ENCODE measurements at places on chromosomes 5 and 9.

GRCh38 chr5:62093976-62094375, 212.0 kb upstream of the KIF2A start:
- no peak for DNase-seq

- peak; percentile 43 for DNase-seq
These were observed at the start of gene ARSB for GRCh38 chr5:78985116-78985724. ARSB (minus strand) TSS chr5:78985310; CDS start chr5:78985248, 62 bp downstream.

DNA sequence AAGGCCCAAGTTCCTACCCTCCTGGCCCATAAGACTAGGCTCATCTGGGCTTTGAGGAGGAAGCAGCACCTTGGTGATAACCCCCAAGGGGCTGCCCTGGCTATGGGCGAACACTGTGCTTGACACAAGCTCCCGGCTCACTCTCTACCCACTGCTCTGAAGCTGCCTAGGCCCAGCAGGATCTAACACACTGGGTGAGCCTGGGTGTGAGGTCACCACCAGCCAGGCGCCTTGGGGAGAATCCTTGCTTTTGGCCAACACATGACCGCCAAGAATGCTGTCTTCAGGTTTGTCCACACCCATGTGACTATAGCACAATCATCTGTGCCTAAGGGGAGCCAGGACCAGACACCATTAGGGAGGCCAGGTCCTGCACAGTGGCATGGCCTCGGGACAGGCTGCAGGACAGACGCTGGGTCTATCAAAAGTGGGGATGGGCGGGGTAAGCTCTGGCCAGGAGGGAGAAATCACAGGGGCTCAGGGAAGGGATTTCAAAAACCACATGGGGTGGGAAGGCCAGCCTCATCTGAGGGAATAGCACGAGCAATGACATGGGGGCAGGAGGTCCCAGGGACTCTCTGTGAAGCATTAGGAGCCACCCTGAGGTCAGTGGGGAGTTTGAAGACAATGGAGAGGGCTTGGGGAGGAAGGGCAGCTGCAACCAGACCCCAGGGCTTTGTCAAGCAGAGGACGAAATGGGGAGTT, 29.6 kb downstream of the BICD2 start:
- DNase-seq, result no peak

DNA sequence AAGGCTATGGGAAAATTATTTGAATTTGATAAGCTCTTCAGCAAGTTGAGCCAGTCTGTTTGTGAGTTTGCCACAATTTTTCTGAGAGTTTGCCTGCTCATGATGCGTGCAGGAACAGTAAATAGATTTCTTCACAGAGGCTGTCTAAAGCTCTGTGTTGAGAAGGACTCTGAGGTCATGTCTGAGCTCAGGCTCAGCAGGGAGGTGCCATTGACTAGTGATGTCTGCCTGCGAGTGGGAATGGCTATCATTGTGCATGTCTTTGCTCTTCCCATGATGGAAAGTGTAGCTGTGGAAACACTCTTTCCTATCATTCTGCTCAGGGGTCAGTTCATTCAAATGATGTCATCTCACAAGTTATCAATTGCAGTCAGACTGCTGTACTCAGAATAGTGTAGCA, 142.8 kb downstream of the RASEF start:
- DNase-seq, result no peak

DNA sequence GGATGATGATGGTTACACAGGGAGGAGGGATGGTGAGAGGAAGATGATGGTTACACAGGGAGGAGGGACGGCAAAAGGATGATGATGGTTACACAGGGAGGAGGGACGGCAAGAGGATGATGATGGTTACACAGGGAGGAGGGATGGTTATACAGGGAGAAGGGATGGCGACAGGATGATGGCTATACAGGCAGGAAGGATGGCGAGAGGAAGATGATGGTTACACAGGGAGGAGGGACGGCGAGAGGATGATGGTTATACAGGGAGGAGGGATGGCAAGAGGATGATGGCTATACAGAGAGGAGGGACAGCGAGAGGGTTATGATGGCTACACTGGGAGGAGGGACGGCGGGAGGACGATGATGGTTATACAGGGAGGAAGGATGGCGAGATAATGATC, 64.1 kb upstream of the FCN1 start:
- DNase-seq, result no peak

DNA sequence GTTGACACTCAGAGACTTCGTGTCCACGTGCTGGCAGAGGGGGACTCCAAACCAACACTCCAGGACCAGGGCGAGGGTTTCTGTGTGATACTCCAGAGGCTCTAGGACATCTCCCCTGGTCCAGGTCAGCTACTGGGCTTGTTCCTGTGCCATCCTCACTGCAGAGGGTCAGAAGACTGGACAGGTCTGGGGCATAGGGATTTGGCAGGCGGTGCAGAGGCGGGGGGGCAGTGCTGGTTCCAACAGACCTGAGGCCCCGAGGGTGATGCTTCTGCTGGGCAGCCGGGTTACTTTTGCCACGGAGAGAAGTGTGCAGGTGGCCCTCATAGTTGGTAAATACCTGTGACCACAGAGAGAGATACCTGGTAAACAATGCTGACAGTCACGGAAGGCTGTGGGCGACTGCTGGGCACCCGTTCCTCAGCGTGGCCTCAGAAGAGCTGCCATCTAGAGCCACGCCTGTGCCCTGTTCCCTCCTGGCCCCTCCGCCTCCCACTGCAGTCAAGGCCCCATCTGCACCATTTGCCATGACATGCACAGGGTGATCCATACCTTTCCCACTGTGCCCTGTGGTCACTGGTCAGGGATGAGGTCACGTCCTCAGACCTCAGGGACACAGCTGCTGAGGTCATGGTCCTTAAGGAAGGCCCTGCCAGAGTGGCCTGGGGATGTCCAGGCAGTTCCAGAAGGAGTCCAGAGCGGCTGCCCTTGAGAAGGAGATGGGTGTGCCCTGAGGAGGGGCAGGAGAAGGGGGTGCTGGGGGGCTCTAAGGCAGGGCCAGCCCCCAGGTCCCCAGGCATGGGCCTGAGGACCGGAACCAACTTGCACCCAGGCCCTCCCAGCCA, 30.0 kb downstream of the TRIP13 start:
- no peak for DNase-seq

GRCh38 chr5:152366716-152367115, 38.4 kb downstream of the NMUR2 start:
- DNase-seq, result no peak

GRCh38 chr5:111748304-111748763, 8.7 kb downstream of the NREP start:
- DNase-seq, result no peak

DNA sequence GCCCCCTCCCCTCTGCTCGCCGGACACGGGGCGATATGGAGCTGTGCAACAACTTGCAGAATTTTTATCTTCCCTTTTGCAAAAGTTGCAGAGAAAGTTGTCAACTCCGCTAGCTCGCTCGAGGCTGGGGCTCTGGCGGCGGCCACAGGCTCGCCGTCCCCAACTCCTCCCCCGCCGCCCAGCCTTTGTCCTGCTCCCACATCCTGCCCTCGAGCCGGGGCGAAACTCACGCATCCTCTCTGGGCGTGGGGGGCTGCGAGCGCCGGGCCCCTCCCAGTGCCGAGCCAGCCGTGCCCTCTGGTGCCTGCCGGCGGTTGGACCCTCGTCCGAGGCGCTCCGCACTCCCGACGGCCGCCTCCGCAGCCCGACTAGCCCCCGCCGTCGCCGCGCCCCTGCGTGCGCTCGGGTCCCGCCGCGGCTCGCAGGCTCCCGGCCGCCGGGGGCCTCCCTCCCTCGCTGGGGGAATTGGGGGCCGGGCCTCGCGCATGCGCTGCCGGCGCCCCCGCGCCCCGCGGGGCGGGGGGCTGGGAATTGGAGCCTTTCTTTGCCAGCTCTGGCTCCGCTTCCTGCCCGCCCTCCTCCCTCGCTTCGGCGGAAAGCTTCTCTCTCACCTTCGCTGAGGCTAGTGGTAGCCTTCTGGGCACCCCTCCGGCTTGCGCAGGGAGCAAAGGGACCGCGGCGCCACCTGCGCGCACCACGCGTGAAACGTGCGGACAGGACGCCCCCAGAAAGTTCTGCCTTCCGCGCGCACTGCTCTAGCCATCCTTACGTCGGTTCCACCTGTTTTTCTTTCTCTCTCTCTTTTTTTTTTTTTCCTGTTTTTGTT, at the start of gene CCNJL:
TSS of gene CCNJL (minus strand) at position 431 of the 826 bp plus-strand sequence. CDS start 641 bp downstream, outside the sequence.
- no peak for DNase-seq

DNA sequence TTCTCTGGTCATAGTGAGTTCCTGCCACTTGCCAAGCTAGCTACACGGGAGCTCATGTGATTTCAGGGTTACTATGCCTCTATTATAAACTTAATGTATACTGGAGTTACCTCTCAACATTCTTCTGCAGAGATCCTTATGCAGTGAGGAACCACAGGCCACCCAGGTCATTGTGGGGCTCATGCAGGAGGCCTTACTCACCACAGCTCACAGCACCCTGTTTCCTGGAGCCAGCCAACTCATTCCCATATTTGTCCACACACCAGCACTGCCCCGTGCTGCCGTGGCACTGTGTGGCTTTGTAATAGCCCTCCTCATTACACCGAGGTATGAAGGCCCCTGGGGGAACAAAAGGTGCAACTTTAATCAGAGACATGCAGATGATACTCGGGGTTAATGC, 520.0 kb downstream of the SPOCK1 start:
- no peak for DNase-seq

DNA sequence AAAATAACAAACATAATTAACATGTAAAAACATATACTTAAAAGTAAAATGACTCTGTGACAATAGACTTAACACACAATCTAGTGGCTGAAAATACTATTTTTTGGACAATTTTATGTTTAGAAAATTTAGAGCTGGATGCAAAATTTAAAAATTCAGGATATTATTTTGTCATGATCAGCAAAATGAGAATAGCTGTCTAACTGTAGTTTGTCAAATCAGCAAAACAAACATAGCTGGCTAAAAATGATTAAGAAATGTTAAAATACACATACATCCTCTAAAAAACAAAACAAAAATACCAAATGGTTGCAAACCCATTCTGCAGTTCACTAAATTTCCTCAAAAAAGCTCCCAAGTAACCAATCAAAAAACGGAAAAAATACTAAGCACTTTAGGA, 18.6 kb downstream of the C9orf72 start:
- no peak for DNase-seq

GRCh38 chr9:112894041-112894440, 3.4 kb upstream of the SLC46A2 start:
- no peak for DNase-seq

DNA sequence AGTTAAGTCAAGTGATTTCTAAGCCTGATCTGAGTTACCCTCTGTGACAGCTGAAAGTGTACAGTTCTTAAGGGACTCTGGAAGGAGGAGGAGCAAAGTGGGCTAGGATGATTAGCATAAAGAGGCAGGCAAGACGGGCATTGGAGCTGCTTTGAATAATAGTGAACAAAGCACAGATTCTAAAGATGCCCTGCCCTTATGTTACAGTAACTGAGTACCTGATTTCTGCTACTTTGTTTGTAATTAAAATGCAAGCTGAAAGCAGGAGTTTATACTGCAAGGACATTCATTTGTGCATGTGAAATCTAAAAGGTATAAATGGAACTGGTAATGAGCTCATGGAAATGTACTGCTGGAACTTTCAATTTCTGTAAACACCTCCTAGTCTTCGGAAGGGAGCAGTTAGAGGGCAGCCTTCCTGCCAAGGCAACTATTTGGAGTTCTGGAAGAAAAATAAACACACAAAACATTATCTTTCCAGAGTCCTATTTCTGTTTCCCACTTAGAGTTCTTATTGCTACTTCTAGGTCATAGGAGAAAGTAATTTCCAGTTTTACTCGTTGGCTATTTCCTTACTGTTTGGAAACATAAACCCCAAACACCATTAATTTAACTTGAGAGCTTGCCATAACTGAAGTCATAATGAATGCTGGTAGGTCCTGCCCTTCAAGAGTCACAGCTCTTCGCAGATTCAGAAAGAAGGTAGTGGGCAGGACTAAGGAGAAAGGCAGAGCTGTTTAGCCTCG, at the start of gene RANBP3L:
TSS of gene RANBP3L (minus strand) at position 45 of the 746 bp plus-strand sequence. CDS start 486 bp downstream, outside the sequence.
- no peak for DNase-seq

DNA sequence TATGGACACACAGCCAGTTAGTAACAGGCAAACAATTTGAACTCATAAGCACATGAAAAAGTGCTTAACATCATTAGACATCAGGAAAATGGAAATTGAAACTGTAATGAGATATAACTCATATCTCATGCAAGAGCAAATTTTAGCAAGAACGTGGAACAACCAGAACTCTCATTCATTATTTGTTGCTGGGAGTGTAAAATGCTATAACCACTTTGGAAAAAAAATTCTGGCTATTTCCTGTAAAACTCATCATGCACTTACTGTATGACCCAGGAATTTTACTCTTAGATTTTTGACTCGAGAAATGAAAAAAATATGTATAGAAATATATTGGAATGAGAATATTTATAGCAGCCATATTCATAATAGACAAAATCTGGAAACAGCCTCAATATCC, 205.7 kb upstream of the PUM3 start:
- DNase-seq, result no peak

GRCh38 chr5:156419661-156420060, 92.7 kb downstream of the SGCD start:
- no peak for DNase-seq

GRCh38 chr9:136916330-136917184, 28.0 kb downstream of the FBXW5 start:
- DNase-seq, result no peak

- no peak for DNase-seq
These were observed 158.0 kb upstream of the APC start for GRCh38 chr5:112579599-112580170.

DNA sequence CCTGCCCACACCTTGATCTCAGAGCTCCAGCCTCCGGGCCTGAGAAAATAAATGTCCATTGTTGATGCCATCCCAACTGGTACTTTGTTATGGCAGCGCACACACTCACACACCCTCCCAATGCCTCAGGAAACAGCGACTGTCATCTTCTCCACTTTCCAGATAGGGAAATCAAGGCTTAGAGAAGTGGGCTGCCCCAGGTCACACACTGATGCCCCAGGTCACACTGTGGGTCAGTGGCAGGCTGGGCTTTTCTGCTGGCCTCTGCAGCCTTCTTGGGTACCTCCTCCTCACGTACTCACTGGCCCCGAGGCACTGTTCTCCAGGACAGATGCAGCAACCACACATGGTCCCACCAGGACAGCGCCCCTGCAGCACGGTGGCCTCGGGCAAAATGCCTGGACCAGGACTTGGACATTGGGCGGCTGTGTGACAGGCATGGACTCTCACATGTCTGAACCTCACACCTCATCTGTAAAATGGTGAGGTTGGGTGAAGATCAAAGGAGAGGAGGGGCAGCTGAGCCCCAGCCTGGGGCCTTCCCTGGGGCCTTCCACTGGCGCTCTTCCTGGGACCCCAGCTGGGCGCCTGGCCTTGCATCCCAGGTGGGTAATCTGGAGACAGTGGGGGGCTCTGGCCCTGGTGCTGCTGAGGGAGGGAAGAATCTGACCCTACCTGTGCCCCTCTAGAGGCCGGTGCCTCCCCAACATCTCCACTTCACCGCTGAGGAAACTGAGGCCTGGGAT, 156.0 kb downstream of the COL23A1 start:
- no peak for DNase-seq

- DNase-seq, result no peak
These were observed 27.2 kb downstream of the ENC1 start for GRCh38 chr5:74613283-74613682.
